Activated CD4-positive, alpha-beta T cell treated with anti-CD3 and anti-CD28 coated beads for 1 hour (primary cell): ENCODE measurements at places on chromosomes 2 and 18.

DNA sequence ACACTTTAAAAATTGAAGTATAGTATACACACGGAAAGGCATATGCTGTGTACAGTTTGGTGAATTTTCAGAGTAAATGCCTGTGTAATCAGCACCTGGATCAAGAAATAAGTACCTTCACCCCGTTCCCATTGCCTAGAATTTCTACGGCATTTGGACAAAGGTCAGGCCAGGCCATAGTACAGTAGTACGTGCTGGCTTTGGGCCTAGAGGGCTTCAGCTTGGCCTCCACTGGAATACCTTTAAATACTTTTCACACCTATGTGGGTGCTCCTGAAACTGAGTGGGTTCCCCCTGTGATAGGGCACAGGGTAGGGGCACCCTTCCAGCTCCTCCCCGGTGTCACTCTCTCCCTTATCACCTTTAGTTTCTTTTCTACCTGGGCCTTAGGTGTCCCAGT lies 26.5 kb downstream of the TET3 start:
- DNase-seq: no peak

- DNase-seq: no peak
Measured at GRCh38 chr2:48397281-48397680, 132.7 kb upstream of the STON1 start.

GRCh38 chr2:128549646-128550260 lies 231.1 kb upstream of the HS6ST1 start:
- no peak for DNase-seq

- no peak for DNase-seq
Measured at GRCh38 chr2:38862476-38862875, 13.3 kb downstream of the DHX57 start.
